ENCODE measurements at places on chromosomes 1 and 21.

GRCh38 chr1:185632659-185633423 lies 101.3 kb upstream of the HMCN1 start:
- DNase-seq, result no peak

GRCh38 chr1:174682419-174683008 lies 234.8 kb downstream of the GPR52 start:
- DNase-seq, result no peak

- DNase-seq, result no peak
Observed at GRCh38 chr1:179448437-179449149, 82.8 kb downstream of the AXDND1 start.

DNA sequence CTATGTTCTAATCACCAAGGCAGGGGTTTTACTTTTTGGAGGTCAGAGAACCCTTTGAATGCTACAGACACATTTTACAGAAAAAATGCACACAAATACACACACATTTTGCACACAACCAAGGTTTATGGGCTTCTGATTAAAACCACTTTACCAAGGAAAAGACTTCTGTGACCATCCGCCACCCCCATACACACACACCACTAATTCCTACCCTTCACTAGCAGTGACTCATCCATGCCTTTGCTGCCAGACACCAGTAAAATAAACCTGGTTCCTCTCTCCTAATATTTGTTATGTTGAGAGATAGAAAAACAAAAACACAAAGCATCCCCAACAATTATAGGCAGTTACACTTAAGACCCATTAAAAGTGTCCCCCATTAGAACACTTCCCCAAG lies 12.9 kb downstream of the PIGM start:
- no peak for DNase-seq

- no peak for DNase-seq
Observed at GRCh38 chr1:234887016-234887900, 241.4 kb downstream of the TOMM20 start.

GRCh38 chr1:39003281-39003680 lies 12.2 kb downstream of the AKIRIN1 start:
- DNase-seq, result no peak

DNA sequence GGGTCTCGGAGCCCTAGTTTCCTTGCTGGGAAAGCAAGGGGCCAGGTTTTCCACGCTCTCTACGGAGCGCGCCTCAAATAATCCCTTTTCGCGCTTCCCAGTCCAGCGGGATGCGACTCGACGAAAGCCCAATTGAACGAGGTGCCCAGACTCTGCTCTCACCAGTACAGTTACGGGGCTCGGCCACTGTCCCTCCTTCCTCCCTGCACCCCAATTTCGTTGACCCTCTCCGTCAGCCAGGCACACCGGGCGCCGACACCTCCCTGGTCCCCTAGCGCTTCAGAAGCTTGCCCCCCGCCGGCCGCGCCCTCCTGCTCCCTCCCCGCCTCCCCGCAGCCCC lies 389 bp downstream of the SEMA6C start:
- no peak for DNase-seq

DNA sequence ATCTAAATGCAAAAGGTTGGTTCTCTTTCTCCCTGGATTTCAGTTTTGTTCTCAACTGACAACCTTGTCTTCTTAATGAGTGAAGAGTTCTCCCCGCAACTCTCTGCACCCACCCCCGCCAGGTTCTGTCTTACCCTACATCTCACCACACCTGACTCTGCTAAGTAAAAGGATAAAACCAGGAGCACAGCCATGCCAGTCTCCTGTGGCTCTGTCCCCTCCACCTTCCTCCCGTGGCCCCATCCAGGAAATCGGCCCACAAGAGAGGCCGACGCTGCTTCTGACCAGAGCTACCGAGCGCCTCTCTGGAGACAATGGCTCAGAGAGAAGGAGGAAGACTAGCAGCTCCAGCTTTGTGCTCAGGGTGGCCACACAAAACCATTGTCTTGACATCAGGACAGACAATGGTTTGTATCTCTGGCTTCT lies 72.2 kb downstream of the PLEKHA6 start:
- DNase-seq, result no peak

DNA sequence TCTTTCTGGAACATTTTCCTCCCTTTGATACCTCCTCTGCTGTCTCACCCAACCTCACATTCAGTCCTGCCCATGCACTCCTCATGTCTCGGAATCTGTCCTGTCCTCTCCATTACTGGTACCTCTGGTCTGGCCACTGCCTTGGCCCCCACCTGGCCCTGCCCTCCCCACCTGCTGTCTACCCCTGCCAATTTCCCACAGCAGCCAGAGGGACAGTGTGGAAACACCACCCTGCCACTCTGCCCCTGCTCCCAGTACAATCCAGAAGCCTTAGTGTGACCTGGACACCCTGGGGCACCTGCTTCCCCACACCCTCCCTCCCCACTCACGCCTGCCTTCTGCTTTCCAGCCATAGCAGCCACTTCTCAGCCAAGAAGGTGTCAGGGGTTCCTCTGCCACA lies 534.4 kb downstream of the MATN1 start:
- no peak for DNase-seq

GRCh38 chr1:214422137-214422671 lies 129.2 kb downstream of the PTPN14 start:
- DNase-seq, result no peak

- DNase-seq, result no peak
Observed at GRCh38 chr1:24323281-24323680, 4.1 kb downstream of the GRHL3 start.

DNA sequence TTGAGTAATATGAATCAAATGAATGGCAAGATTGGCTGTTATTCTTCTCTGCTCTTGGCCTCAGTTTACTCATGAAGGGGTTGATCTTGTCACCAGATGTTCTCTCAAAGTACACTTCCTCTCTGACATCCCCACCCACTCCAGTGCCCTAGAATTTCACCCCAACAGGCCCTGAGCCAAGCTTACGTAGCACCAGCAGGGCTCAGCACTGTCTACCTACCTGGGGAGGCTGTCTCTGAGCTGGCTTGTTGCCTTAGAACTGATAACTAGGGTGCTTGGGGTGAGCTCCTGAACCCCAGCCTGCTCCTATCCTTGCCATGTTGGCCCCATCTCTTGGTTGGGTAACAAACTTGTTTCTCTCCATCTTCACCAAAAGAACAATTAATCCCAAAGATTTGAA lies 159.1 kb upstream of the USP24 start:
- no peak for DNase-seq

DNA sequence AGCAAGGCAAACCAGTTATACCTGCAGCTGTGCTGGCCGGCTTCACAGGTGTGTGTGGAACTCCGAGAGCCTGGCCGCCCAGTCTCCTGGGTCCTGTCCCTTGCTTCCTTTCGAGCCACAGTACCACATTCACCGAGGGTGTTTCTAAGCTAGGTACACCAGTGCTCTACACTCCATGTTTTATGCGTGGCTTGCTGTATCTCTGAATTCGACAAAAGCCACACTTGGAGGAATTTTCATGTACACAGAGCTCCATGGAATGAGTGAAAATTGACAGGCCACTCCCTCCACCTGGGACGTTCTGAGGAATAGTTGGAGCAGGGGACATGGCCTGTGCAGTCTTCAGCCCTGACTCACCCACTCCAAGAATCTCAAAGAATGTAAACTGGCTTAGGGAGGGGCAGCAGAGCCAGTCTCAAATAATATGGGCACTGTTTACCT lies 14.0 kb downstream of the ETS2 start:
- DNase-seq, result no peak

- no peak for DNase-seq
Observed at GRCh38 chr1:22613951-22614350, 22.5 kb upstream of the C1QA start.

- DNase-seq, result no peak
Observed at GRCh38 chr1:206703661-206704060, 19.0 kb downstream of the MAPKAPK2 start.

GRCh38 chr1:230348386-230349019 lies 77.6 kb downstream of the PGBD5 start:
- DNase-seq, result no peak

GRCh38 chr1:16061266-16061665 lies 12.2 kb downstream of the FAM131C start:
- no peak for DNase-seq

DNA sequence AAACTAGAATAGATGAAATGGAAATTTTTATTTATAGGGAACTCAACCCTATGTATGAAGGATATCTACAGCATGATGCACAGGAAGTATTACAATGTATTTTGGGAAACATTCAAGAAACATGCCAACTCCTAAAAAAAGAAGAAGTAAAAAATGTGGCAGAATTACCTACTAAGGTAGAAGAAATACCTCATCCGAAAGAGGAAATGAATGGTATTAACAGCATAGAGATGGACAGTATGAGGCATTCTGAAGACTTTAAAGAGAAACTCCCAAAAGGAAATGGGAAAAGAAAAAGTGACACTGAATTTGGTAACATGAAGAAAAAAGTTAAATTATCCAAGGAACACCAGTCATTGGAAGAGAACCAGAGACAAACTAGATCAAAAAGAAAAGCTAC lies 7.9 kb downstream of the USP1 start:
- DNase-seq, result no peak

DNA sequence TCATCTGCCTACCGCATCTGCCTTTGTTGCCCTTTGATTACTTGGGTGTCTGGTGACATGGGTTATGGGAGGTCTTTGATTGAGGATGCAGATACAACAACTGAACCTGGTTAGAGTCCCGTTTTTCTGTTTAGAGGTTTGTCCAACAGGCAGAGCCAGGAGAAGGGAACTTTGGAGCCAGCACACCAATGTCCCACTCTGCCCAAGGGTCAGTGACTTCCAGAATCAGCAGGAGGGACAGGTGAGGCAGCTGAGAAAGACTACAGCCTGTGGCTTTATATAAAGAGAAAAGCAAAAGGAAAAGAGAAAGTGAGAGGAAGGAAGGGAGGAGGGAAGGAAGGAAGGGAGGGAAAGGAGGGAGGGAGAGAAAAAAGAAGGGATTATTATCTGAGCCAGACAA lies 101.5 kb upstream of the ZNF644 start:
- no peak for DNase-seq

DNA sequence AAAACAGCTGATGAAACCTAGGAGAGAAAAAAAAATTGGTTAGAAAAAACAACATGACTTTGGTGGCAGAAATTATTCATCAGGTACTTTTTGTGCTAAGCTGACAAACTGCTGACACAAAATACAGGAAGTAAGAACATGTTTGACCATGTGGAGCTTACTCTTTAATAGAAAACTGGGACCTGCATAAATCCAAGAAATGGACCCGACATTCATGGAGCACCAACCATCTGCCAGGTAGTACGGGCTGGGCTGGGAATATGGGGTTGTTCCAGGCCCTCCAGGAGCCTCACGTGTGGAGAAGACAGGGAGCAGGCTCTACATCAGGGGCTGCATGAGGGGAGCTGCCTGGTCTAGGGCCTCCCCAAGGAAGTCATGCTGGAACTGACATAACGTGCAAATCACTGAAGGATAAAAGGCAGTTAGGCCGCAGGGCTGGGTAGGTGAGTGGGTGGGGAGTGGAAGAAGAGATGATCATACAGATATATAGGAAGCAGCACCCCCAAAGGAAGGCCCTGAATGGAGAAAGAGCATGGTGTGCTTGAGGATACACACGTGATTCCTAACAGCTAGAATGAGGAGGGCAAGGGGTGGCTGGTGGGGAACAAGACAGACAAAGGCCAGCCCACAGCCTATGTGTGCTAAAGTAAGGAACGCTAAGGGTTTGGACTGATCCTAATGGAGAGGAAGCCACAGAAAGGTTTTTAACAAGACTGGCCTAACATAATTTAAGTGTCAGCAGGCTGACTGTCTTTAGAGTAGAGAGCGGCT lies 26.1 kb downstream of the CD58 start:
- no peak for DNase-seq

DNA sequence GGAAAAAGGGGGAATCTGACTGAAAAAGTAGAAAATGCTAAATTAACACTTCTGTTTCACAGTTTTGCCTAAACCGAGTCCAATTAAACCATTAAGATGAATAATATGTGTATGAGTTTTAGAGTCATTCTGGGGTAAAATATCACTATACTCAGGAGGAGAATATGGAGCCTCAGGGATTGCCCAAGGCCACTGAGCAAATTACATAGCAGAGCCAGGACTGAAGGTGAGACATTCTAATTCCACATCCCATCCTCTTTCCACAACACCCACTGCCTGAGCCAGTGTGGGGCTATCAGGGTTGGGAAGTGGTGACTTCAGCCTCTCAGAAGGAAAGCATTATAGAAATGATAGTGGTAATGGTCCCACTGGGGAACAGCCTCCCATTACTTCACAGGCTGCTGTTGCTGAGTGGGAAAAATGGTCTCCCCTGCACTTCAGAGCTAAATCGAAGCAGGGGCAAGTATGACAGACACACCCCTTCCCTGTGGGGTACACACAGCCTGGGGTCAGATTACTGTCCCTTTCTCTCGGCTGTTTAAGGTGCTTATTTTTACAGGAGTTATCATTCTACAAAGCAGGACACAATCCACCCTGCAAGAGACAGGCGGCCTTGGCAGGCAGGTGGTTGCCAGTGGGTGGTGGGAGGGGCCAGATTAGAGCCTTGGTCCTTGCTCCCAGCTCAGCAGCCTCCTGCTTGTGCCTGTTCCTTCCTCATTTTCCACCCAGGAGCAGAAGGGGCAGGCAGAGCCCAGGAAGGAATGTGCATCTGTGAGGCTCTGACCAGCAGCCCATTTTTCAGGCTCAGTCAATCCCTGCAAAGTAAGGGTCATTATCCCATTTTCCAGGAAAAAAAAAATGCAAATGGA lies 9.5 kb upstream of the BCAR3 start:
- no peak for DNase-seq

GRCh38 chr1:81296601-81297000 lies 504.1 kb upstream of the ADGRL2 start:
- DNase-seq, result no peak

- DNase-seq, result no peak
Observed at GRCh38 chr1:166063701-166064100, 103.1 kb downstream of the FAM78B start.

GRCh38 chr21:36079671-36080070 lies 9.8 kb downstream of the CBR1 start:
- no peak for DNase-seq

GRCh38 chr1:200473698-200474371 lies 64.0 kb upstream of the ZNF281 start:
- DNase-seq, result no peak

GRCh38 chr1:205530116-205530515 lies 25.6 kb downstream of the CDK18 start:
- DNase-seq, result no peak

- DNase-seq, result no peak
Observed at GRCh38 chr1:94332952-94333351, 85.2 kb upstream of the ABCD3 start.

GRCh38 chr1:8091691-8092090 lies 65.6 kb upstream of the ERRFI1 start:
- DNase-seq, result no peak

All from NCI-H2081 (cell line).